Stimulated activated CD4-positive, alpha-beta T cell treated with anti-CD3 and anti-CD28 coated beads, Interleukin-15, amount 100 ng/mL, for 24 hours (primary cell): ENCODE measurements at places on chromosomes 16 and 17.
A peak's percentile ranks its signal among the peaks of the same experiment; 100 is the strongest.

GRCh38 chr17:38343608-38344419 lies at the start of gene GPR179:
Gene GPR179, minus strand, starts transcription at chr17:38343956. Its CDS starts 167 bp downstream, at chr17:38343789.
- no peak for DNase-seq

GRCh38 chr17:45688353-45688752 lies 95.8 kb upstream of the CRHR1 start:
- no peak for DNase-seq

DNA sequence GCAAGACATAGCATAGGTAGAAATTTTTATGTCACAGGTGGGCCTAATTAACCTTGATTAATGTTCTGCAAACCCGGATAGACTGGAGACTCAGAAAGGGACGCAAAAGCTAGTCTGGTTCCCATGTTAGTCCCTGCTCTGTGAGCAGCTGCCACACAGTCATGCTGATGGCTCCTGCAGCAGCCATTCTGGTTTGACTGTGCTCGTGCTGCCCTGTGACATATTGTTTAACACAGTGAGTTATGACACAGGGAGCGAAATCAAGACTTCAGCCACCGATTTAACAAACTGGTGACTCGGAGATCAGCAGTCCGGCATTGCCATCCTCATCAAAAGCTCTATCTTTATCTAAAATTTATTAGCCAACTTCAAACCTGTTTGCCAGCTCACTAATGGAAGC lies 169.8 kb downstream of the WWOX start:
- DNase-seq = no peak

- DNase-seq = no peak
Observed at GRCh38 chr17:35553310-35553709, 7.3 kb downstream of the SLFN14 start.

- peak; percentile 53 for DNase-seq
Observed at GRCh38 chr16:649631-650030, 466 bp downstream of the WDR90 start.

GRCh38 chr17:43966276-43966675 lies 12.5 kb upstream of the PYY start:
- no peak for DNase-seq

- DNase-seq = no peak
Observed at GRCh38 chr16:77869997-77870813, 81.8 kb downstream of the VAT1L start.

DNA sequence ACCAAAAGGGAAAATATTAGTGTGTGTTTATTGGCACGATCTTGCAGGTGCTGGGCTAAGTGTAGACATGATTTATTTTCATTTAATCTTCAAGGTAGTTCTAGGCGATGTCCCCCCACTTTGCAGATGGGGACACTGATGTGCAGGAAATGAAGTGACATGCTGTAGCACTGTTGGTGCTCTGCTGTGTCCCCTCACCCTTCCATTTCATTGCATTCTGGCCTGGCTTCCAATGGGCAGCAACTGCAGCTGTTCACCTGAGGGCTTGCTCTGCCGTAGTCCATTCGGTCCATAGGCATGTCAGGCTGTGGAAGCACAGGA lies 123.9 kb downstream of the PRKCB start:
- no peak for DNase-seq

DNA sequence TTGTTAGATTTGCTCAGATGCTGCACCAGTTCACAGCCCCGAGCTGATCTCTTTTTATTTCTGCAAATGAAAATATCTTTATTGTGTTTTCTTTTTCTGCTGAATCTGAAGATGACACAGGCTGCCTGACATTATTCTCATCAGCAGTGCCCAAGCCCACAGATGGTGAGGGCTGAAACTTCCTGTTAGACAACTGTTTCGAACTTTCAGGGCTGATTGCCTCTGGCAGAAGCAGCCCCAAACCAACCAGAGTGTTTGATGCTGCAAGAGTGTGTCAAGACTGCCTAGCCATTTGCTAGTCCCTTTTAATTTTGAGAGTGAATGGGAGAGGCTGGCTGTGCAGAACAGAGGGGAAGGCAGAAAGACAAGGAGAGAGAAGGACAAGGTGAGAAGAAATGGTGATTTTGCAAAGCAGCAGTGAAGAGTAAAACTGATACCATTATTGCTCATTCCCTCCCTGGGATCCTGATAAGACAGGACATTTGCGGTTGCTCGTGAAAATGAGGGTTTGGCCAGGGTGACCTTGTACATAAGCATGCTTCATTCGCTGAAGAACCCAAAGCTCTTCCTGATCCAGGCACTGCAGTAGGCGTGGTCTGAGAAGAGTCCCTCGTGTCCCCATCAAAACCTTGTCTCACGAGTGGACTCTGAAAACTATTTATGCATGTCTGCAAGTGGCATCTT lies 77.2 kb downstream of the TMEM114 start:
- no peak for DNase-seq

GRCh38 chr16:21723532-21723931 lies 59.8 kb downstream of the OTOA start:
- DNase-seq = no peak

GRCh38 chr17:75795820-75796607 lies 11.4 kb downstream of the UNK start:
- DNase-seq = no peak
